Dermis blood vessel endothelial cell (primary cell): ENCODE measurements at places on chromosomes 3 and 15. TPM values are rescaled to one million over a fixed set of nuclear protein-coding genes. Genes with fewer than 3 reads are reported as not detected.

DNA sequence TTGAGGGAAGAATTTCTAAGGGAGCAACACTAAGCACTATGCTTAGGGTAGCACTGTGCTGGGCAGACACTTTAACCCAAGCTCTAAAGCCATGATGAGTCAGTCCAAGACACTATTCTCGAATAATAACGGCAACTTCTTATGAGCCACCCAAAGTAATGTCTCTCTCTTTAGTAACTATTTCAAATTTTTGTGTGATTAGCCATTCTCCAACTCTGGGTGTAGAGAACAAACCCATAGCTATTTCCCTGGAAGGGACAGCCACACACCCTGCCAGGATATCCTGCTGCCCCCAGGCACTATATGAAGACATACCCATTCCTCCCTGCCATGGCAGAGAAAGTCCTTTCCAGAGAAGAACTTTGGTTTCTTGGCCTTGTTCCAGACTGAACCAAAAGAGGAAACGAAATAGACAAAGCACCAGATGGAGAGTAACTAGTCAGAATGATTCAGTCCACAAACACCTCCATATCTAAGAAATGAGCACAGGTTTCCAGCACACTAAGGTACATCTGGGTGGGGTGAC is 384.9 kb upstream of the THBS1 start:
- peak; percentile 72 for DNase-seq

IL20RB gene
- 0.60 and 1.7 TPM in 2 replicates for total RNA-seq

- no peak for DNase-seq
Measured at GRCh38 chr3:18900994-18901393, 247.3 kb upstream of the KCNH8 start.

DNA sequence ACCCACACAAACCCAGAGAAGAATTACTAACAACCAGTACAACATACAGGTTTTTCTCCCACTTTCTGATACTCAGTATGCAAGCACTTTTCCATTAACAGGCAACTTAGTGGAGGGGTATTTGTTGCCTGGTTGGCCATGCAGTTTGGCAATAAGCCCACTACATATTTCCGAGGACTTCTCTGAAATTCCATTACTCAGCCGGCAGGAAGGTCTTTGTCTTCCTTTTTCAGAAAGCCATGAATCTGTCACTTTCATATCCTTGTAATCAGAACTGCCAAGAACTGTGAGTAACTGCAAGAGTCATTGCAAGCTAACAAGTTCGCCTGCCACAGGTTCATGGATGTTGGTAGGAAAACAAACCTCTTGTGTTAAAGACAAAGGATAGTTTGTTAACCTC is 422.3 kb upstream of the ROBO1 start:
- DNase-seq, result peak; percentile 98

DNA sequence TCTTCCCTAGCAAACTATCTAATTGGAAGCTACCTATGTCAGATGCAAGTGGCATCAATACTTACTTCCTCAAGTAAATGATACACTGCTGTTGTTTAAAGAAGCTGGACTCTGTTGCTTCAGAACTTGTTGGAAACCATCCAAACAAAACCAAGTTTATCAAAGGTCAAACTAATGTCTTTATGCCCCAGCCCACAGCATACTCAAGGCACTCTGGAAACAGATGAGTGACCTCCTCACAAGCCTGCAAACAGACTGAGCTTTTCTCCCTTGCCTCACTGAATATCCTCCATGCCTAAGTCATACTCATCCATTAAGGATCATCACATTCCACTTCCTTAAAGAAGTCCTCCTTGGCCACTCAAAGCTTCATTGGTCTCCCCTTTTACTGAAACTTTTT is 107.4 kb upstream of the ACP3 start:
- no peak for DNase-seq
